ENCODE measurements at places on chromosomes 6 and 20.

GRCh38 chr20:10511170-10511508 lies 76.0 kb downstream of the SLX4IP start:
- peak; percentile 18 for ATAC-seq

DNA sequence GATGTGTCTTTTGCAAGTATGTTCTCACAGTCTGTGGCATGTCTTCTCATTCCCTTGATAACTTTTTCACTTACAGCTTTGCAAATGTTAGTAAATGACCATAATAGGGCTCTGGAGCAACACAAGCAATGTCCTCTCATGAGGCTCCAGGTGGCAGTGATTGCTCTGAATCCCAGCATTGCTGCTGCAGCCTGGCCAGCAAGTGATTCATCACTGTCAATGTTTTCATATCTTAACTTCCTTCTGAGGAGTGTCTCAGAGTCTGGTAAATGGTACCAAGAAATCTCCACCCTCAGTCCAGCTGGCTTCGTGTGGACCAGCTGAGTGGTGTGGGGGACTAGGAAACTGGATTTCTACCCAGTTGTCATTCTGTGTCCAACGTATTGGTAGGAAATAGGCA lies 139.6 kb downstream of the MYLK4 start:
- ATAC-seq = no peak

- no peak for ATAC-seq
Observed at GRCh38 chr6:3625149-3625979, 126.1 kb downstream of the PXDC1 start.

- no peak for ATAC-seq
Observed at GRCh38 chr20:24097506-24098245, 109.1 kb upstream of the GGTLC1 start.

- ATAC-seq = no peak
Observed at GRCh38 chr20:51624157-51624731, 81.7 kb upstream of the NFATC2 start.

GRCh38 chr6:154213782-154214181 lies 142.8 kb downstream of the IPCEF1 start:
- ATAC-seq = no peak

GRCh38 chr6:143539734-143540133 lies 28.2 kb upstream of the FUCA2 start:
- no peak for ATAC-seq

GRCh38 chr6:3882866-3883265 lies 33.7 kb downstream of the FAM50B start:
- peak; percentile 63 for ATAC-seq

DNA sequence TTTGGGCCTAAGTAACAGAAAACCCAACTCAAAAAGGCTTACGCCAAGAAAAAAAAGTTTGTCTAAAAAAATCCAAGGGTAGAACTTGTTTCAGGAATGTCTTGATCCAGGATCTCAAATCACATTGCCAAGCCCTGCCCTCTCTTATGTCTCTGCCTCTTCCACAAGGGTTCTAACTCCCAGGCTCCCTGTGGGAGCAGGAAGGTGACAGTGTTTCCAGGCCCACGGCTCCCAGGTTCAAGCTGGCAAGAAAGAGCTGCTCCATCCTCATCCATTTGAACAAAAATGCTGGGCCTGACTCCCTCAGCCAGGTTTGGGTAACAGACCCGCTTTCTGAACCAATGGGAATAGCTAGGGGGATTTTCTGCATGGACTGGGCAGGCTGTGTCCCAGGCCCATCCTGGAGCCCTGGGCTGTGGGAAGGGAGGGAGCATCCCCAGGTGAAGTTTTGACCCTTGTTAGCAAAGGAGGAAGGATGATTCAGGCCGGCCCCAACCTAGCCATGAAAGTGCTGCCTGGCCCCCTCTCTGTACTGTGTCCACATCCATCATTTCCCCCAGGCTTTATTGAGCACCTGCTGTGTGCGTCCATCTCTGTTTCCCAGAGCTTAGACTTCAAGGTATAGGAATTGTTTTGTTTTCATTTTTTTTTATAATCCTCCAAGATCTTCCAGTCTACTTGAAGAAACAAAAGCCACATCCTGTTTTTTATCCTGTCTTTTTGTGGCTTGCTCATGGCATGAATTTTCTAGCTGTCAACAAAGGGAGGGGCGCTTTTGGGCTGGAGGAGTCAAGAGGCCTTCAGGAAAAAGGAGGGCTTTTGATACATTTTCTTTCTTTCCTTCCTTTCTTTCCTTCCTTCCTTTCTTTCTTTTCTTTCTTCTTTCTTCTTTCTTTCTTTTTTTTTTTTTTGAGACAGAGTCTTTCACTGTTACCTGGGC lies 159.8 kb downstream of the TFAP2C start:
- no peak for ATAC-seq

DNA sequence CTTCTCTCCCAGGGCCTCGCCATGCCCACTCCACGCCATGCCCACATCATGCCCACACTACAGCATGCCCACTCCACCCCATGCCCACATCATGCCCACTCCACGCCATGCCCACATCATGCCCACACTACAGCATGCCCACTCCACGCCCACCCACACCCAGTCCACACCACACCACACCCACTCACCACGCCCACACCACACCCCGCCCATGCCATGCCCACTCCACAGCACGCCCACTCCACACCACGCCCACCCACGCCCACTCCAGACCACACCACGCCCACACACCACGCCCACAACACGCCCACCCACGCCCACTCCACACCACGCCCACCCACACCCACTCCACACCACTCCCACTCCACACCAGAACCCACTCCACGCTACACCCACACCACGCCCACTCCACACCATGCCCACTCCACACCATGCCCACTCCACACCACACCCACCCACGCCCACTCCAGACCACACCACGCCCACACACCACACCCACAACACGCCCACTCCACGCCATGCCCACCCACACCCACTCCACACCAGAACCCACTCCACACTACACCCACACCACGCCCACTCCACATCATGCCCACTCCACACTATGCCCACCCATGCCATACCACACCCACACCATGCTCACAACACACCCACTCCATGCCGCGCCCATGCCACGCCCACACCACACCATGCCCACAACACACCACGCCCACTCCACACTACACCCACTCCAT lies 88.6 kb downstream of the ERMARD start:
- no peak for ATAC-seq

- no peak for ATAC-seq
Observed at GRCh38 chr6:65816991-65817390, 110.0 kb upstream of the EYS start.

GRCh38 chr6:105278035-105278434 lies 98.2 kb upstream of the POPDC3 start:
- no peak for ATAC-seq

DNA sequence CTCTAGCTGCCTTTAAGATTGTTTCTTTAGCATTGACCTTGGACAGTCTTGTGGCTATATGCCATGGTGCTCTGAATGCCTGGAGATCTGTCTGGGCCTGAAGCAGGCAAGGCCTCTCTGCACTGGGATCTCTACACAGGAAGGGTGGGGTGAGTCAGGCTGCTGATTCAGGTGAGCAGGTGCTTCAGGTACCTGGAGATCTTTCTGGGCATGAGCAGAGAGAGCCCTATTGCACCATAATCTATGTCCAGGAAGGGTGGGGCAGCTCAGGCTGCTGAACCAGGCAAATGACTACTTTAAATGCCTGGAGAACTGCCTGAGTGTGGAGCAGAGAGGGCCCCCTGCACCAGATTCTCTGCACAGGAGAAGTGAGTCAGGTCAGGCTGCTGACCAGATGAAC lies 94.5 kb downstream of the TPBG start:
- ATAC-seq = no peak

DNA sequence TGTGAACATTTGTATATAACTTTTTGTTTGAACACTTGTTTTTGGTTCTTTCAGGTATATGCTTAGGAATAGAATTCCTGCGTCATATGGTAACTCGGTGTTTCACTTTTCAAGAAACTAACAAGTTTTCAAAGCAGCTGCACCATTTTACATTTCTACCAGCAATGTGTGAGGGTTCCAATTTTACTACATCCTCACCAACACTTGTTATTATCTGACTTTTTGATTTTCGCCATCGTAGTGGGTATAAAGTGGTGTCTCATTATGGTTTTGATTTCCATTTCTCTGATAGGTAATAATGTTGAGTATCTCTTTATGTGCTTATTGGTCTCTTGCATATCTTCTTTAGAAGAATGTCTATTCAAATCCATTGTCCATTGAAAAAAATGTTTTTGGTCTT lies 39.6 kb upstream of the MROH8 start:
- no peak for ATAC-seq

GRCh38 chr6:163048345-163048744 lies 320.6 kb downstream of the PACRG start:
- ATAC-seq = no peak

GRCh38 chr6:34317882-34318498 lies 69.2 kb upstream of the SMIM29 start:
- no peak for ATAC-seq

GRCh38 chr6:44049163-44049988 lies 77.9 kb downstream of the MRPL14 start:
- peak; percentile 26 for ATAC-seq

GRCh38 chr6:78131521-78131920 lies 478.7 kb downstream of the MEI4 start:
- no peak for ATAC-seq

DNA sequence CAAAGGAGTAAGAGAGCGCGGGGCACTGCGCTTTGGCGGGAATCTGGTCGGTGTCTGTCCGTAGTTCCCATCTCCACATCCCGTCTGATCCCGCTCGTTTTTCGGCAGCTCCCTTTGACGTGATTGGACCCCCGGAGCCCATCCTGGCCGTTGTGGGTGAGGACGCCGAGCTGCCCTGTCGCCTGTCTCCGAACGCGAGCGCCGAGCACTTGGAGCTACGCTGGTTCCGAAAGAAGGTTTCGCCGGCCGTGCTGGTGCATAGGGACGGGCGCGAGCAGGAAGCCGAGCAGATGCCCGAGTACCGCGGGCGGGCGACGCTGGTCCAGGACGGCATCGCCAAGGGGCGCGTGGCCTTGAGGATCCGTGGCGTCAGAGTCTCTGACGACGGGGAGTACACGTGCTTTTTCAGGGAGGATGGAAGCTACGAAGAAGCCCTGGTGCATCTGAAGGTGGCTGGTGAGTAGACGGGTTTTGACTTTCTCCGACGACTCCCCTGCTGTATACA lies 1.4 kb downstream of the BTN1A1 start:
- ATAC-seq = no peak

DNA sequence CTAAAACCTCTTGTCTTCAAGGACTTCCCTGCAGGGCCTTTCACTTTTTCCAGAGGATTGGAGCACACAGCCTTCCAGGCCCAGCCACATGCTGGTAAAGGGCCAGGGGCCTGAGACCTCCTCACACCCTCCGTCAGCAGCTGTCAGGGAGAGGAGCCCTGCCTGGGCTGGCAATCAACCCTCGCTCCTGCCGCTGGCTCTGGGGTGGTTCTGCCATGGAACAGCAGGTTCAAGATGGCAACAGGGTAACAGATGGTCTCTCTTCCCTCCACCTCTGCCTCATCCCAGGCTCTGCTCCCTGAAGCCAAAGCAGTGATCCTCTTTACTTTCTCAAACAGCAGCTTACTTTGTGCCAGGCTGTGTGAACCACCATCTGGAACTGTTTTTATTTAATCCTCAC lies 23.8 kb downstream of the PCNA start:
- no peak for ATAC-seq

DNA sequence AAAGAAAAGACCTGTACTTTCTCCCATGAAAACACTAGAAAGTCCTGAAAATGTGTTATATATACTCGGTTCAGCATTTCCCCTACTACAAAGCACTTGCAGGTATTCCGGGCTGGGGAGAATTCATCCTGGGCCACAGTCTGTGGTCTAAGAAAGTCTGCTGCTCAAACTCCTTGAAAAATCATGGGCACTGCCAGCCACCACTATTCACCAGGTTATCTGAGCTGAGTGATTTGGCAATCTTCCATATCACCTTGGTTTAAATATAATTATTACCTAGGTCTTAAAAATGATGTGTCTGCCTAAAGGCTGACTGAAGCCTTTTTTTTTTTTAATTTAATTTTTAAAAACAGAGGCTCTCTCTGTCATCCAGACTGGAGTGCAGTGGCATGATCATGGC lies 11.3 kb downstream of the FKBP5 start:
- no peak for ATAC-seq

DNA sequence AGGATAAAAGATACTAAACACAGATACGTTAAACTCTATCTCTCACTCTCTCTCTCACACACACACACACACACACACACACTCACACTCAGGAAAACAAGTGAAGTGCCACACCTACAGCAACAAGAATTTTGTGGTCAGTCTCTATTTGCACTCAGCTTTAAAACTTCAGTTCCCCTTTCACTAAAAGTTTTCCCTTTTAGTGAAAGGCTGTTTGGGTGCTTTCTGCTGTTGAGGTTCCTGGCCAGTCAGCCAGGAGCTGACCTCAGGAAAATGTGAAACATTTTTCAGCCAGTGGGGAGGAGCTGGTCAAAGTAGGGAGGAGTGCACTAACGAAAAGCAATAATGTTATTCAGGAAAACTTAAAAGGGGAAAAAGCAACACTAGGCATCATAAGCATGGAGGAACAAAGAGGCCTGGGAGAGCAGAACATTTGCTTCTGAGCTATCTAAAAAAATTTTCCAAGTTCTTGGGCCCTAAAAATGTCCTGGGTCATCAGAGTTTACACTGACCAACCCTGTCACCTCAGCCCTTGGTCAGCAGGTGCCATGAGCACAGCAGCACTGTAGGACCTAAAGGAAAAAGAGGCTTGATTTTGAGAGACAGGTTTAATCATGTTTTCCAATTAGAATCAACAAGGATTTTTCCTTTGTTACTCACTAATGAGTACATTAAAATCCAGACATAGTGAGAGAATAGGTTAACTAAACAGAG lies 30.7 kb upstream of the NT5E start:
- ATAC-seq = no peak

DNA sequence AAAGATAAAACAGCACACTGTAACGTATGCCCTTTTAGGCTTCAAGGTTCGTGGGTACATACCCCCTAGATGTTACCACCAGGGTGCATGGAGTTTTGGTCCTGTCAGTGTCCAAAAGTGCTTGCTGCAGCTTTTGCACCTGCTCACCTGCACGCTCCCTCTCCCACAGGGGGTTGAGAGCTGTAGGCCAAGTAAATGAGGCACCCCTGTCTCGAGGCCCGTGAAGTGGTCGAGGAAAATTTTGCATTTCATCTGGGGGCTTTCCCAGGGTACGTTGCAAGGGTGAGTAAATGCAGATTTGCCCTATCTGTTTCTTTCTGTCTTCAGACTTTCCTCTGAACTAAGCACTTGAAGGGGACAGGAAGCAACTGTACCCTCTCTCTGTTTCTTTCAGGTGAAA lies 136.0 kb downstream of the THBS2 start:
- no peak for ATAC-seq

GRCh38 chr6:158559895-158560835 lies at the start of gene TMEM181:
TSS of gene TMEM181 (plus strand) at chr6:158560091. CDS start at chr6:158560225, 134 bp downstream.
- peak; percentile 95 for ATAC-seq

- ATAC-seq = no peak
Observed at GRCh38 chr6:147381712-147382111, 126.8 kb upstream of the SAMD5 start.

GRCh38 chr20:57031867-57032355 lies 234.5 kb downstream of the BMP7 start:
- ATAC-seq = no peak
